Ovary (tissue), 10 donors: ENCODE measurements at places on chromosomes 7 and 10. TPM values are rescaled to one million over a fixed set of nuclear protein-coding genes. Genes with fewer than 3 reads are reported as not detected.

Gene C1QL3
- not detected for total RNA-seq

Gene DYDC1
- total RNA-seq, result 0.33 TPM

Gene STEAP1B
- total RNA-seq, result 0.55 TPM

Gene NIPSNAP2
- 55.4 TPM for total RNA-seq

Gene TRIL
- total RNA-seq, result 1.4 TPM

Gene IQUB
- total RNA-seq, result 1.2 TPM

DNA sequence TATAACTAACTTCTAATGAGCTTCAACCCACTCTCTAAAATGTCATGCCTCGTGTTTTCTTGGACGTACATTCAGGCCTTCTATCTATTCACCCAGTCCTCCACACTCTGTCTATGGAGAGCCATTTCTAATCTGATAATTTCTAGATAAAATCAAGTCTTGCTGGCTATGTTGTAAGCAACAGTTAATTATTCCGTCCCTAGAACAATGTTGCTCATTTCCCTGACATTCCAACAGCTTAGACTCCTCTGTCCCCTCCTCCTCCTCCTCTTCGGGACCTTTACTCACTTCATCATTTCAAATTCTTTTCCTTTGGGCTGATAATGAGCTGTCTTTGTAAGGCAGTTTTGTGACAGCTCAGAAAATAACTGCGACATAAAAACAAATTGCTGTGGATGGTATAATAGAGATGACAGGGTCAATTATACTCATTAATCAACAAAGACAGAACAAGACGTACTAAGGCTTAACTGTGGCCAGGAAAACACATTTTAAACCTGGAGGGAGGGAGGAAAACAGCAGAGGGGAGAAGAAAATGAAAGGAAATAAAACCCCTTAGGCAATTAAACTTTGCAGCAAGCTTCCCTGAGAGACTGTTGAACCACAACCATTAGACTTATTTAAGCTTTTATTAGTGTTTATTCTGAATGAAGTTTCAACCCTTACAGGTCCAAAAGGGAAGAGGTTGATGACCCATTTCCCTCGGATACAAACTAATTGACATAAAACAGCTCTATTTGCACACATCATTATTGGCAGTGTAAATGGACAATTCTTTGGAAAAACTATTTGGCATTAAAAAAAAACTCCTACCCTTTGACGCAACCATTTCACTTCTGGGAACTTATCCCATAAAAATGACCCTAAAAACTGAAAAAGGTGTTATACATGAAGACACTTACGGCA, 179.1 kb downstream of the SFMBT2 start:
- H3K27ac ChIP-seq, result no peak overlapping the region
- H3K4me1 ChIP-seq, result no peaks in the 10 kb centered on the region
- no peaks in the 10 kb centered on the region for H3K36me3 ChIP-seq
- no peak for DNase-seq
- H3K27me3 ChIP-seq, result no peaks in the 10 kb centered on the region

- no peak overlapping the region for H3K4me3 ChIP-seq
- no peaks in the 10 kb centered on the region for H3K36me3 ChIP-seq
- peaks cover 11% of the 10 kb centered on the region for H3K4me1 ChIP-seq
- DNase-seq, result no peak
- H3K27ac ChIP-seq, result no peak overlapping the region
Measured at GRCh38 chr10:44757551-44758205, 153.5 kb upstream of the TMEM72 start.

DNA sequence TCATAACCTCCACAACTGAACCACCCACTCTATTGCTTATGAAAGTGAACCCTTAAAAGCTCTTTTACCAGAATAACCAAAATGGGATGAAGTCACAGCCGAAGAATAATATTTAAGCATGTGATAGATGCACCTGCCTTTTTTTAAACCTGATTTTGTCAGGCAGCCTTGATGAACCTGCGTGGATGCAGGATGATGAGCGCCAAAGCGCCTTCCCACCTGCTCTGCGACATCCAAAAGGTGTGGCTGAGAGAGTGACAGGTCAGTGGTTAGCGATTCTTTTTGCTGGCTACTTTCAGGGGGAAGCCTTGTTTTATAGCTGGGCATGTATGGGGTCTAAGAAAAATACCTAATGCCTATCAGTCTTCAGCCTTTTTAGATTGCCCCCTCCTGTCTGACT, 157.8 kb downstream of the FANK1 start:
- DNase-seq, result no peak
- H3K36me3 ChIP-seq, result no peaks in the 10 kb centered on the region
- no peak overlapping the region for H3K27ac ChIP-seq
- H3K4me3 ChIP-seq, result no peak overlapping the region

GRCh38 chr10:42553064-42553407, 85.3 kb downstream of the ZNF33B start:
- peak overlapping the region; percentile 78 for H3K4me3 ChIP-seq
- H3K36me3 ChIP-seq, result no peaks in the 10 kb centered on the region
- H3K27me3 ChIP-seq, result no peaks in the 10 kb centered on the region
- H3K4me1 ChIP-seq, result peaks cover 5% of the 10 kb centered on the region

GRCh38 chr10:114917927-114918672, 19.9 kb upstream of the TRUB1 start:
- no peaks in the 10 kb centered on the region for H3K27me3 ChIP-seq
- no peak overlapping the region for H3K27ac ChIP-seq
- no peak for DNase-seq
- no peaks in the 10 kb centered on the region for H3K4me1 ChIP-seq

DNA sequence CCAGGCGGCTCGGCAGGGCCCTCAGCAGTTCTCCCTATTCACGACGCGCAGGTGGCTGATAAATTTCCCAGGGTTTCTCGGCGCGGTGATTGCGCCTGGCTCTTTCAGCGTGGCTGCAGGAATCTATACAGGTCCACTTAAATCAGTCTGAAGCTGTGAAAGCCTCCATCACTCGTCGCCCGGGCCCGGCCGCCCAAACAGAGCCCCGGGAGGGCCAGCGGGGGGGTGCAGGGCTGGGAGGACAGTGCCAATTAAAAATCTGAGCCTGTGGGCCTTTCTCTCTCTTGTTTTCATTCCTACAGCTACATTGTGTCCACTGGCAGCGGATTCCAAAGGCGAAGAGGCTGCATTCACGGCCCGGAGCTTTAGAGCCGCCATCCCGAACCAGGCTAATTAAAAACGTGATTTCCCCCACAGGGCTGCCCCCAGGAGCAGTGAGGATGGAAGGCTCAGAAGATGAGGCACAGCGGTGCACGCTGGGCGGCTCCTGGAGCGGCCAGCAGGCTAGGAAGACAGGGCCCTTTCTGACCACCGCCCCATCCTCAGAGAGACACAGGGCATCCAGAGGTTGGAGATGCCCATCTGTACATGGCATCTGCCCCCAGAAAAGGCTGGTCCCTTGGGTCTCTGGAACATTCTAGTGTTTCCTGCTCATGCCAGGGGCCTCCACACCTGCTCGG, 100.7 kb downstream of the FAM53B start:
- no peaks in the 10 kb centered on the region for H3K27me3 ChIP-seq
- peak overlapping the region; percentile 17 for H3K27ac ChIP-seq
- H3K4me3 ChIP-seq, result no peak overlapping the region
- H3K36me3 ChIP-seq, result no peaks in the 10 kb centered on the region

GRCh38 chr7:156778201-156778600, 114.8 kb downstream of the LMBR1 start:
- H3K4me1 ChIP-seq, result no peaks in the 10 kb centered on the region
- H3K4me3 ChIP-seq, result no peak overlapping the region
- no peaks in the 10 kb centered on the region for H3K27me3 ChIP-seq
- no peak overlapping the region for H3K27ac ChIP-seq
- DNase-seq, result no peak

GRCh38 chr7:132471515-132471914, 104.8 kb downstream of the PLXNA4 start:
- no peak for DNase-seq
- no peak overlapping the region for H3K4me3 ChIP-seq
- H3K27ac ChIP-seq, result no peak overlapping the region
- H3K27me3 ChIP-seq, result no peaks in the 10 kb centered on the region
- no peaks in the 10 kb centered on the region for H3K36me3 ChIP-seq

GRCh38 chr7:591856-592628, 72.4 kb upstream of the PDGFA start:
- H3K27ac ChIP-seq, result no peak overlapping the region
- peaks cover 3% of the 10 kb centered on the region for H3K4me1 ChIP-seq
- DNase-seq, result no peak
- no peaks in the 10 kb centered on the region for H3K27me3 ChIP-seq
- H3K36me3 ChIP-seq, result no peaks in the 10 kb centered on the region

GRCh38 chr10:98265403-98266378, 2.3 kb downstream of the LOXL4 start:
- H3K4me1 ChIP-seq, result peaks cover 16% of the 10 kb centered on the region
- no peak overlapping the region for H3K4me3 ChIP-seq
- H3K27ac ChIP-seq, result no peak overlapping the region
- DNase-seq, result no peak
- H3K27me3 ChIP-seq, result no peaks in the 10 kb centered on the region

DNA sequence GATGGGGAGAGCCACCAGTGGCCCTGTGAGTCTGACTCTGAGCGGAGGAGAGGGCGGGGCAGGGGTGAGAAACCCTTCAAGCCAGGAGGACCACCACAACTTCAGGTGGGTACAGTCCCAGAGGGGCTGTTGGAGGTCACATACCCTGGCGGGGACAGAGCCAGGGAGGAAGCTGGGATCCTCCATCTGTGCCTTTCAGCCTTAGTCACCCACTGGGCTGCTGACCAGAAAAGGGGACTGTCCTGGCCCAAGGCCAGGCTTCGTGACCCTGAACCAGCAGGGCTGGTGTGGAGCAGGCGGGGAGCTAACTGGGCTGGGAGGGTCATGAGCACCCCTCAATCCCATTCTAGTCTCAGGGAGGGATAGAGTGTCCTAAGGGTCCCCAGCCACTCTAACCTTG, 1.5 kb upstream of the CALHM3 start:
- no peaks in the 10 kb centered on the region for H3K27me3 ChIP-seq
- H3K4me3 ChIP-seq, result no peak overlapping the region
- peaks cover 1% of the 10 kb centered on the region for H3K4me1 ChIP-seq
- no peak overlapping the region for H3K27ac ChIP-seq
- H3K36me3 ChIP-seq, result no peaks in the 10 kb centered on the region

DNA sequence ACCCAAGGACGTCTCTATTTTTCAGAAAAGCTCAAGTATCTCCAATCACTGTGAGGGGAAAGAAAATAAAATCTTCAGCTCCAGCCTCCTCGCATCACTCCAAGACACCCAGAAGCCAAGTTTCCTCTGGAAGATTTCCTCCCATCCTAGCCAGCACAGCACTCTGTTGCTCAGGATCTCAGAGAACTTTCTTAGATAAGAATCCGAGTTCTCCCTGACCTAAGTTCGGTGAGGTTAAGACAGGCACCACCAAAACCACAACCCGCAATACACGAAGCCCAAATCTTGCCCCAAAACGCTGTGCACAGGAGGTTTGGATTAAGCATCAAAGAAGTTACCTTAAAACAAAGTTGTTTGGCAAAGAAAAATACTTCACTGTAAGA, 4.2 kb downstream of the FAM53B start:
- H3K36me3 ChIP-seq, result no peaks in the 10 kb centered on the region
- H3K27ac ChIP-seq, result no peak overlapping the region
- peaks cover 48% of the 10 kb centered on the region for H3K4me1 ChIP-seq
- H3K27me3 ChIP-seq, result no peaks in the 10 kb centered on the region
- no peak overlapping the region for H3K4me3 ChIP-seq

- H3K4me1 ChIP-seq, result no peaks in the 10 kb centered on the region
- H3K27ac ChIP-seq, result no peak overlapping the region
- no peak overlapping the region for H3K4me3 ChIP-seq
- H3K36me3 ChIP-seq, result no peaks in the 10 kb centered on the region
- DNase-seq, result no peak
Measured at GRCh38 chr7:45874408-45875131, 1.7 kb upstream of the CCDC201 start.

GRCh38 chr10:133180192-133180964, 20.4 kb downstream of the KNDC1 start:
- no peaks in the 10 kb centered on the region for H3K4me1 ChIP-seq
- no peak overlapping the region for H3K4me3 ChIP-seq
- no peak overlapping the region for H3K27ac ChIP-seq
- H3K36me3 ChIP-seq, result no peaks in the 10 kb centered on the region
- no peak for DNase-seq

DNA sequence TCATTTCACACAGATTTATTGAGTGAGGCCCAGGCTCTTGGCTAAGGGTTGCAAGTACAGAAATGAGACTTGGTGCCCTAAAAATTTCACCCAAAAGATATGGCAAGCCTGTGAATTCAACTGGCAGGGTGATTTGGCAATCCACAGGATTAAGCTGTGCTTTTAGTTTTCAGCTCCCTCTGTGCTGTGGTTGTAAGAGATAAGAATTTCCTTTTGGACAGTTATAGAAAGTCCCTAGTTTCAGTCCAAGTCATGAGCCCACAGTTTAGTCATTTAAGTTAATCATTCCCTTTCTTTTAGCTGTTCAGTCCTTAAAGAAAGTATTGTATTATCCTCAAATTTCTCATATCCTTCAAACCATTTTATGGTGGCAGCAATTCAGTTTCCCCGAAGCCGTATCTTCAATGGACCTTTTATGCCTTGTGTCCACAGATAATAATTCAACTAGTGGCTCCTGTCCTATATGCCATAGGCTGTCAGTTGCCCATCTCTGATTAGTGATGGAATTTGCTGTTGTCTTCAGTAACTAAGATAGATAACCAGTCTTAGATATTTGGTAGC, 73.4 kb upstream of the NAMPT start:
- H3K36me3 ChIP-seq, result no peaks in the 10 kb centered on the region
- no peaks in the 10 kb centered on the region for H3K4me1 ChIP-seq
- no peaks in the 10 kb centered on the region for H3K27me3 ChIP-seq

- no peaks in the 10 kb centered on the region for H3K27me3 ChIP-seq
- no peaks in the 10 kb centered on the region for H3K36me3 ChIP-seq
- no peak for DNase-seq
- H3K4me1 ChIP-seq, result no peaks in the 10 kb centered on the region
- H3K27ac ChIP-seq, result no peak overlapping the region
- H3K4me3 ChIP-seq, result no peak overlapping the region
Measured at GRCh38 chr7:46850563-46851330, 731.2 kb downstream of the TNS3 start.

GRCh38 chr10:113093188-113094113, 143.4 kb downstream of the TCF7L2 start:
- peaks cover 4% of the 10 kb centered on the region for H3K4me1 ChIP-seq
- H3K36me3 ChIP-seq, result no peaks in the 10 kb centered on the region
- H3K4me3 ChIP-seq, result no peak overlapping the region
- H3K27ac ChIP-seq, result no peak overlapping the region
- H3K27me3 ChIP-seq, result no peaks in the 10 kb centered on the region
- no peak for DNase-seq

DNA sequence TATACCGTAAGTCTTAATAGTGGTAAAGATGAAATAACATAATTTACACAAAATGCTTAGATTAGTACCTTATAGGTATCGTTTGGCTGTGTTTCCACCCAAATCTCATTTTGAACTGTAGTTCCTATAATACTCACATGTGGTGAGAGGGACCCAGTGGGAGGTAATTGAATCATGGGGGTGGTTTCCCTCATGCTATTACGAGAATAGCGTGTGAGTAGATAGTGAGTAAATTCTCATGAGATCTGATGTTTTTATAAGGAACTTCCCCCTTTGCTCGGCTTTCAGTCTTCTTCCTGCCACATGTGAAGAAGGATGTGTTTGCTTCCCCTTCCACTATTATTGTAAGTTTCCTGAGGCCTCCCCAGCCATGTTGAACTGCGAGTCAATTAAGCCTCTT, 426.3 kb upstream of the POT1 start:
- H3K27ac ChIP-seq, result no peak overlapping the region
- H3K4me1 ChIP-seq, result no peaks in the 10 kb centered on the region
- no peak overlapping the region for H3K4me3 ChIP-seq
- no peak for DNase-seq
